Kidney (tissue), 22 donors: ENCODE measurements at places on chromosomes 13 and 19. TPM values are rescaled to one million over a fixed set of nuclear protein-coding genes. Genes with fewer than 3 reads are reported as not detected.

Gene FLT3LG
- total RNA-seq, result 12.5 TPM

Gene EID2B
- total RNA-seq, result 3.3 TPM

Gene FBXO17
- 32.3 TPM for total RNA-seq

Gene KIR3DL1
- total RNA-seq, result 0.25 TPM

Gene DACT3
- total RNA-seq, result 10.4 TPM

Gene CATSPERD
- not detected for total RNA-seq

Gene ZNF578
- total RNA-seq, result 3.7 TPM

GRCh38 chr19:42172261-42172660 lies 40.0 kb upstream of the POU2F2 start:
- no peak for DNase-seq

GRCh38 chr13:102220681-102221228 lies 181.1 kb downstream of the FGF14 start:
- peak; percentile 4 for DNase-seq

DNA sequence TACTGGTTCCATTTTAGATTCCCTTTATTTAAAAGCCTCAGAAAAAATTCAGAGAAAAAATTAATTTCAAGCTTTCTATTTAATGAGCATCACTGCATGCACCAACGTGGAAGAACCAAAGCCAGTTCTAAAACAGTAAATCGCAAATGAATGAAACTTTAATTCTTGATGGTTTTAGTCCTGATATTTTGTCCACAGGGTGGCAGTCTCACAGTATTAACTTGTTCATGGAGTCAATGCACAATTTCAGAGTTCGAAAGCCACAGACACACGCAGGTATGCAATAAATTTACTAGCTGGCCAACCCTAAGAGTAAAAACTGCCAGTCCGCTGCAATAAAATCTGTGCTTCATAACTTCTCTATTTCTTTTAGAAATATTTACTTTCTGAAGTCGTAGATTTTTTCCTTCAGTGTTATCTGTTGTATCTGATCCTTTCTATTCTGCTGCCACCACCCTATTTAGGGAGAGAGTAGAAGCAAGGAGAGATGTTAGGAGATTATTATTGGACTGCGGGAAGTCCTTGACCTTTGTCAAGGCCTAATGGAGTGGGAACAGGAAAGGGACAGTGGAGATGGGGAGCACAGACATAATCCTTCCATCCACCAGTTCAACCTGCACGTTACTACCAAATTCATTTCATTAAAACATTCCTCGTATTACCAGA lies 7.0 kb upstream of the WBP4 start:
- DNase-seq, result peak; percentile 65

GRCh38 chr13:50122455-50122854 lies 107.2 kb downstream of the KCNRG start:
- no peak for DNase-seq

GRCh38 chr19:55508120-55508519 lies 19.9 kb downstream of the SSC5D start:
- no peak for DNase-seq

GRCh38 chr13:113948034-113948742 lies 25.7 kb downstream of the C13orf46 start:
- no peak for DNase-seq

GRCh38 chr19:38079926-38080380 lies 144.1 kb downstream of the DPF1 start:
- DNase-seq, result no peak

- DNase-seq, result no peak
Measured at GRCh38 chr13:80379245-80379644, 38.3 kb upstream of the SPRY2 start.

DNA sequence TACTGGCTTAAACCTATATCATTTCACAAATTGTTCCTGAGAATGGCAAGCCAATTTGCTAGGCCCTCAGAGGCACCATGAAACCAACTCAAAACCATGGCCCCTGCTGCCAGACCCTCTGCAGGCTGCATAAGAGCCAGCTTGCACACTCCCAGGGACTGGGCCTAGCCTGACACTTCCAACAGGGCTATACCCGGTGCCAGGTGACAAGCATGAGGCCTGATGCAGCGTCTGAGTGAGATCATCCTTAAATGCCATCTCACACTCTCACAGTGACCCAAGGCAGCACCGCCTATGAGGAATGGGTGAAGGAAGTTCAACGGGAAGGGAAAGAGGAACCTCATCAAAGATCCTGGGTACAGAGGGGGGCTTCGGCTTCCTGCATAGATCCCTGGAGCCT lies 65.6 kb downstream of the C13orf42 start:
- no peak for DNase-seq

DNA sequence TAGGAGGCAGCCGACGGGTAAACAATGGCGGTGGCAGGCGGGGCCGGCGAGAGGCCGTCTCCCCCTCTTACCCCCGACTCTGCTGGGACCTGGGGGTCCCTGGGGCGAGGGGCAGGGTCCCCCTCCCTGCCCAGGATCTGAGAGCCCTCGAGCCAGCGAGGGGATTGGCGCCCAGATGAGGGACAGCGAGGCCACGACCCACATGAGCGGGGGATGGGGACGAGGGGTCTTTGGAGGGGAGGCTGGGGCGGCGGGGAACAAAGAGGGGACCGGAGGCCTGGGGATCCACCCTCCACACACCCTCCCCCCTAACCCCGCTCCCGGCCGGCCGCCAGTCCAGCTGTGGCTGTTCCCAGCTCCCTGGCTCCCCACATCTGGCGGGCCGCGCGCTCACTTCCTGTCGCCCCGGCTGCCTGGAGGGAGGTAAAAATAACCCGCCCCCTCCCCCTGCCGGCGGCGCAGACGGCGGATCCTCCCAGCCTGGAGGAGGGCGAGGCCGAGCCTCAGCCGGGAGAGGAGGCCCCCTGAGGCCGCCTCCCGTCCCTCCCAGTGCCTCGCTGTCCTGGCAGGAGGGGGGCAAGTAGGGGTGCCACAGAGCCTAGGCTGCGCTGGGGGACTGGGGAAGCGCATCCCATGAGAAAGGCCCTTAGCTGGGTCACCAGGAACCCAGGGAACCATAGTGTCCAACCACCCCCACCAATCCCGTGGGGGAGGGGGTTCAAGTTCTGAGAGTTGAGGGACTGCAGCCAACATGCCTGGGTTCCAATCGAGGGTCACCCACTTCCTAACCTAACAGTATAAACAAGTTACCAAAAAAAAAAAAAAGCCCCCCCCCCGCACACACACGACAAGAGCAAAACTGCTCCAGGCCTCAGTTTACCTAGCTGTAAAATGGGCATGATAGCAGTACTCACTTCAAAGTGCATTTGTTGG lies 29.3 kb upstream of the NANOS3 start:
- peak; percentile 98 for DNase-seq

DNA sequence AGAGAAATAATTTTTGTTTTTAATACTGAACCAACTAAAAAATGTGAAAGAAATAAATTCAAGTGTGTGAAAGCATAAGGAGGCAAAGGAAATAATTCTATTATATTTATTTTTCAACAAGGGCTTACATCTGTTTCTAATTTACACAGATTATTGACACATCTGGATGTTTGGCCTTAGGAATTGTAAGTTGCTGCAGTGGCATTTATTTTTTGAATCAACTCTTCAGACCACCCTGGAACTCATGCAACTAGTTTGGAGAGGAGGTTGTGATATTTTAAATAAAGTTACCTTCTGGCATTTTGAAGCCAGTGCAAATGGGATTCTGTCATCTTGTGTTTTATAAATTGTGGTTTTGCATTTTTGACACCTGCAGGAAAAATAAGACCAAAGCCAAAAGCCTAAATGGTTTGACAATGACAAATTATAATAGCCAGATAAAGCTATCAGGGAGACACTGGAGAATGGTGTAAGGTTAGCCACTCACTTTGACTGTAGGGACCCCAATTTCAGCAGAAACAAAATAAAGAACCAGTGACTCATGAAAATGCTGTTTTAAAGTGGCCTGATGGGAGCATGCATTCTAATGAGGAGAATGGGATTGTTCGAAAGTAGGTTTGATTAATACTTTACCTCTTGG lies 192.9 kb downstream of the KLF5 start:
- DNase-seq, result no peak

- DNase-seq, result no peak
Measured at GRCh38 chr13:87497426-87497825, 173.7 kb upstream of the SLITRK5 start.

GRCh38 chr19:3113100-3114017 lies 19.2 kb downstream of the GNA11 start:
- no peak for DNase-seq

DNA sequence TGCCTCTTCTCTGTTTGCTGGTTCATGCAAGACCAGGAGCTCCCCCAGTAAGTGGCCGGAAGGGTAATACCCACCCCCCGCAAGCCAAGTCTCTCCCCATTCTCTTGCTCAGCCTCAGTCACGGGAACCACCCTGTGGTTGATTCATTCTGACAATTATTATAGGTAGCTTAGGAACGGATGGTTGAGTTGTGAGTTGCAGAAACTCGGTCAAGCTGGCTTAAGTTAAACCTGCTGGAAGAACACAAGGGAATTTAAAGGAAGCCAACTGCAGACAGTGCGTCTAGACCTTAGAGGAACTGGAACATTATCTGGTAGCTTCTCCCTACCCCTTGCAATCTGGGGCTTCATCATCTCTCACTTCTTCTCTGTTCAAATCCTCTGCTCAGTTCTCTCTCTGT lies 8.9 kb downstream of the FPR1 start:
- DNase-seq, result no peak

DNA sequence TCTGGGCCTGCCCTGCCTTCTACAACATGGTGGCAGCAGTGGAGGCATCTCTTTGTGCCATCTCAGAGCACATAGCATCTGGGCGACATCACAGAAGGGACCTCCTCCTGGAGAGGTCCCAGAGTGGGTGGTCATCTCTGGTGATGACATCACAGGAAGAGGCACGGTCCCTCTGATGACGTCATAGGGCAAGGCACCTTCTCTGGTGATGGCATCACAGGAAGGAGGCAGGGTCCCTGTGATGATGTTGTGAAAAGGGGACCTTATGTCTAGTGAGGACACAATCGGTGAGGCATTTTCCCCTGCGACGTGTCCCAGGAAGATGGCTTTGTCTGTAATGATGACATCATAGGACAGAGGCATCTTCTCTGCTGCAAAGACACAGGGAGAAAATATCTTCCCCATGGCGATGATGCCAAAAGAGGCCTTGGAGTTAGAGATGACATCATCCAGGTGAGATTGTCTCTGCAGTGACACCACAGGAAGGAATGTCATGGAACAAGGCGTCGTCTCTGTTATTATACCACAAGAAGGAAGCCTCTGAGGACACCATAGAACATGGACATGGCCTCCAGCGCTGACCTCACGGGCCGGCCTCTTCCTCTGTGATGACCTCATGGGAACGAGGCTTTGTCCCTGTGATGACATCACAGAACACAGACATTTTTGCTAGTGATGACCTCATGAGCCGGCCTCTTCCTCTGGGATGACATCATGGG lies 10.7 kb downstream of the SHISA7 start:
- no peak for DNase-seq

- DNase-seq, result no peak
Measured at GRCh38 chr13:99299920-99300341, 7.3 kb downstream of the GPR183 start.

DNA sequence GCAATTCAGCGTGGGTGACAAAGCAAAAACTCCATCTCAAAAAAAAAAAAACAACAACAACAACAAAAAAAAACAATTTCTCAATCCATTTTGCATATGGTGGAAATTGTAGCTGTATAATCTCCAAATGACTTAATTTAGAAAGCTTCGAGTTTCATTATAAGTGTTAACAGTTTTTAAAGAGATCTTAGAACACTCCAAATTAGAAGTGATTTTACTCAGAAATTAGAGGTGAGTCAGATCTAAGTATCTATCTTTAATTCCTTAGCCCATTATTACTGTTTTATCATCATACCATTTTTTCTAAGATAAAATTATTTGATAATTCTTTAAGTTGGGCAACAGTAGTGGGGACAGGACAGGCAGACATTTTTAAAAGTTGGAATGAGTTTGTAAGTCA lies 60.5 kb downstream of the ZMYM2 start:
- no peak for DNase-seq

DNA sequence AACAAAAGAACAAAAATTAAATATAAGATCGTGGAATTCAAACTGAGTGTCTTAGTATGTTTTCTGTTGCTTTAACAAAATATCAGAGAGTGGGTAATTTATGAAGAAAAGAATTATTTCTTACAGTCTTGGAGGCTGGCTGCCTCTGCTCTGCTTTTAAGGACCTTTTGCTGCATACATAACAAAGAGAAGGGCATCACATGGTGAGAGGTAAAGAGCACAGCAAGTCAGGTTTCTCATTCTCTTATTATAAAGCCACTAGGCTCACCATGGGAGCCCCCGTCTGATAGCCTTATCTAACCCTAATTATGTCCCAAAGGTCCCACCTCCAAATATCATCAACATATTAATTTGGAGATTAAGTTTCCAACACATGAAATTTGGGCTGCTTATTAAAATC lies 231.3 kb downstream of the SLITRK6 start:
- no peak for DNase-seq

- DNase-seq, result no peak
Measured at GRCh38 chr19:2627855-2628254, 74.6 kb downstream of the GNG7 start.

DNA sequence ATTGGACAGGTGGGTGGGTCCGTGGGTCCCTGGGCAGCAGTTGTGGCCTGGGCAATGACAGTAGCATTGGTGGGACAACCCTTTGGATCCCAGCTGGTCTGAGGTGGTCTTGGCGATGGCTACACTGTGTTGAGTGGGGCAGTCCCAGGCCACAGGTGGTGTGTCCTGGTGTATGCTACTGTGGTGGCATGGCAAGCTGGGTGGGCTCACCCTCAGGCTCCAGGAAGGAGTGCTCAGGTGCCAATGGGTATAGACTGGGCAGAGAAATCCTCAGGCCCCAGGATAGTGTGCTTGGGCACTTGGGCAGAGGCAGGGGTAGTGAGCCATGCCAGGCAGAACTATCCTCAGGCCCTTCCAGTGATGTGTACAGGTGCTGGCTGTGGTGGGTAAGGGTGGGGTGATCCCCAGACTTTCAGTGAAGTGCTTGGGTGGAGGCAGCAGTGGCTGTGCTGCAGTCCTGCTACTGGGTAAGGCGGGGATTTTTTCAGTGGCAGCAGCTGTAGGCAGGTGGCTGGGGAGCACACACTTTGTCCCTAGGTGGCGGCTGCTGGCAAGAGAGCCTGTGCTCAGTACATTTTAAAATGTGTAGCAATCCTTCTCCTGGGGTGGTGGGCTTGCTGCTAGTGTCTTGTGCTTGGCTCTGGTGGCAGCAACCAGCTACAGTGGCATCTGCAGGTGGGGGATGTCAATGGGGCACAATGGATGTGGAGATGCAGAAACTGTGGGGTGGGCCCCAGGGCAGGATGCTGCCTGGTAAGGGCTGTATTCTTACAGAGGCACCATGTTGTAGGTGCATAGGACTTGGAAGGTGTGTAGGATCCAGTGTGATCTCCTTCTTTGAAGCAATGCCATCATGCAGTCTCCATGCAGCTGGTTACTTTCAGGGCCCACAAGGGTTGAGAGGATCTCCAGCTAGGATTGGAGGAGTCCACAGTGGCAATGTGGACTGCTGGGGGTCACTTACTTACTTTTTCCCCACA lies 64.9 kb downstream of the DNAJC3 start:
- no peak for DNase-seq

DNA sequence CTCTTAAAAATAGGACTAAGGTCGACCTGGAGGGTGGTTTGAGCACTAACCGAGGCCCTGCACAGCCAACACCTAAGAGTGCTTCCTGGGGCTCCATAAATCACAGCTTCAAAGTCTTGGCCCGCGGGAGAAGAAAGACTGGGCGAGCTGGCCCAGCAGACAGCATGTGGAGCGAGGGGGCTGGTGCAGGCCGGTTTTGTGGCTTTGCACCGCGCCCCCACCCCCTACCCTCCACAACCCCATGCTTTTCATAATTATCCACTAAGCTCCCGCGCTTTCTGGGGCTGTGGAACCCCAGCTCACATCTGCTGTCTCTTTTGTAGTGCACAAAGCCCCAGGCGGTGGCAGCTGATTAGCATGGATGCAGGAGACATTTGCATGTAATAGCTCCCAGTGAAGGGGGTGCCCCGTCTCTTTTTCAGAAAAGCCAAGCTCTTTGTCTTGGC lies 17.1 kb downstream of the CARM1 start:
- peak; percentile 66 for DNase-seq
